ENCODE measurements at places on chromosomes 2 and 18. TPM values are rescaled to one million over a fixed set of nuclear protein-coding genes. Genes with fewer than 3 reads are reported as not detected.

- no peak for DNase-seq
Observed at GRCh38 chr18:46338205-46338604, 234.0 kb downstream of the HAUS1 start.

Gene FAM168B
- total RNA-seq = 39.5 TPM

Gene KLHL14
- total RNA-seq = not detected

DNA sequence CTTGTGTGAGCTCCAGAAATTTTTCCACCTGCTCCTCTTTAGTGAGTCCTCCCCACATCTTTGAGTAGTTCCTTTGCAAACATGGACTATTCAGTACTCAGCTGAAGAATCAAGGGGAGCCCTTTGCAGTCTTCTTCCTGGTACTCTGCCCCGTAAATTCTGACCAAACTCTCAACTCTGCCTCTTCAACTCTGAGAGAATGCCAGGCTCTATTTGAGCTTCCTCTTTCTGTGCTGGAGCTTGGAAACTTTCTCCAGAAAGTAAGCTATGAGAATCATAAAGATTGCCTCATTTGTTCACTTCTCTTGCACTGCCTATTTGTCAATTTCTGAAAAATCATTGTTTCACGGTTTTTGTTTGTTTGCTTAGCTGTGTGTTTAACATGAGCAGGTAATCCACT is 7.4 kb upstream of the STAT4 start:
- no peak for DNase-seq

- DNase-seq = no peak
Observed at GRCh38 chr2:165567273-165567672, 97.8 kb downstream of the CSRNP3 start.

DNA sequence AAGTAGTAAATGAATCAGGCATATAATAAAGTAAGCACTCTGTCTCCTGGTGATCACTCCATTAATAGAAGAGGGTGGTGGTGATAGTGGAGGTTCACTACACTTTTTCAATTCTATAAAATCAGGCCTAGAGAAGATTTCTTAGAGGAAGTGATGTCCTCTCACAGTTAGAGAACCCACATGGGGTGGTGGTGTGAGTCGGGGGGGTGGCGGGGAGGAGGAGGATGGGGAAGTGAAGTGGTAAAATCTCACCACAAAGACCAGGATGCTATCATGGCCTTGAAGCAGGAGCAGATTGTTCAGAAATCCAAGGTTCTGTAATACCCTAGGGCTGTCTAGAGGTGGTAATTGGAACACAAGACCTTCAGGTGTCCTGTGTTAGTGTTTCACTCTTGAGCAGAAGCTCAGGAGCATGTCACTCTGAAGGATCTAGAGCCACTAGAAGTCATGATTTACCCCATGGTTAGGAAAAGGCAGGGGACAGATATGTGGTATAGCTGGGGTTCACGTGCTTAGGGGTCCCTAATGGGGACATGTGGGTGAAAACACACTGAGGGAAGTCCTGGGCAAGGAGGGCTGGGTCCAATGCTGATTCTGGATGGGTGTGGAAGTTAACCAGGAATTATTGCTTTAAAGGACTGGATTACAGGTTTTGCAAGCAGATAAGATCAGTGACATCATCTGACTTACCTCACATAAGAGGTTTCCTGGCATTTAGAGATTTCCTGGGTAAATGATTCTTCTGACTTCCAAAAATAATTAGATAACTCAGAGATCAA is 31.0 kb downstream of the RNF125 start:
- DNase-seq = no peak

Data from left lobe of liver (tissue), 2 donors.